ENCODE measurements at places on chromosomes 1 and 21.

GRCh38 chr1:226702957-226703831 is 35.9 kb downstream of the ITPKB start:
- DNase-seq, result no peak

GRCh38 chr1:111732718-111733117 is 6.5 kb downstream of the INKA2 start:
- no peak for DNase-seq

GRCh38 chr1:23909412-23909811 is 3.8 kb downstream of the CNR2 start:
- DNase-seq, result no peak

GRCh38 chr1:75712306-75712705 is 12.2 kb upstream of the ACADM start:
- no peak for DNase-seq

GRCh38 chr21:45209685-45210284 is 77.9 kb downstream of the POFUT2 start:
- DNase-seq, result no peak

DNA sequence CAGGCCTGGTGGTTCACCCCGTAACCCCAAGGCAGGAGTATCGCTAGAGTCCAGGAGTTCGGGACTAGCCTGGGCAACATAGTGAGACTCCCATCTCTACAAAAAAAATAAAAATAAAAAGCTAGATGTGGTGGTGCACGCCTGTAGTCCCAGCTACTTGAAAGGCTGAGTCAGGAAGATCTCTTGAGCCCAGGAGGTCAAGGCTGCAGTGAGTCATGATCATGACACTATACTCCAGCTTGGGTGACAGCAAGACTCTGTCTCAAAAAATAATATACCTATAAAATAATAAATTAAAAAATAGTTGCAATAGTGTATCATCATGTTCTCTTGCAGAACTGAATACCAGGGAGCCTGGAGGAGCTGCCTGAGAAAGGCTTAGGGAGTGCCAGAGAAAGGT is 19.9 kb upstream of the TMEM39B start:
- no peak for DNase-seq

- DNase-seq, result no peak
Measured at GRCh38 chr1:78607334-78607927, 12.8 kb upstream of the IFI44L start.

DNA sequence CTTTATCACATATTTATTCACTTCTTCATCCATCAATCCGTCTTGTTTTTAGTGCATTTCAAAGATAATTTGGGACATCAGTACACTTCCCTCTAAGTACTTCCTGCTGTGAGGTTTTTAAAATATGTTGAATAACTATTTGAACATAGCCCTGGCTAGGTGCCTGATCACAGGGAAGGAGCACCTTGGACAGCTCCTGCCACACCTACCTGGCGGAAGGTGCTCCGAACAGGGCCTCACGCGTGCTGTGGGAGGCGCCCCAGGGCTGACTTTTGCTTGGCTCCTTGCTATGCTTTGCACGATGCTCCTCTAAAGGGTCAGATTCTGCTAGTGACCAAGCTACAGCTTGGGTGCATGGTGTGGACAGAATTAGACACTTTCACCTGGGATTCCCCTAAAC is 4.9 kb upstream of the ATXN7L2 start:
- no peak for DNase-seq

- no peak for DNase-seq
Measured at GRCh38 chr1:55447488-55447887, 232.3 kb upstream of the USP24 start.

GRCh38 chr1:60152891-60153290 is 79.3 kb upstream of the C1orf87 start:
- no peak for DNase-seq

DNA sequence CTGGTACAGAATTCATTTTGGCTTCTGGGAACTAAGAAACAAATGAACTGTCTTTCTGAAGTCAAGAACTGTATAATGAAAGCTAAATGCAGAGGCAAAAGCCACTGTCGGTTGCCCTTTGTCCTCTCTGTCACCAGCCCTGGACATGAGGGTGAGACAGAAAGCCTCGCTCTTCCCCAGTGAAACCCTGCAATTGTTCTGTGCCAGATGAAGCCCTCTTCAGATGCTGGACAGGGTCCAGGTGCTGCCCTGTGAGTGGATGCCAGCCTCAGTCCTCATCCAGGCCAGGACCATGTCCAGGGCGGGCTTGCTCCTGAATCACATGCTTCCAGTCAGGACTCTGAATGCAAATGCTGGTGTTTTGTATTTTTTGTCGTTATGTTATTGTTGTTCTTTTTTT is 138.7 kb downstream of the RUNX1 start:
- no peak for DNase-seq

DNA sequence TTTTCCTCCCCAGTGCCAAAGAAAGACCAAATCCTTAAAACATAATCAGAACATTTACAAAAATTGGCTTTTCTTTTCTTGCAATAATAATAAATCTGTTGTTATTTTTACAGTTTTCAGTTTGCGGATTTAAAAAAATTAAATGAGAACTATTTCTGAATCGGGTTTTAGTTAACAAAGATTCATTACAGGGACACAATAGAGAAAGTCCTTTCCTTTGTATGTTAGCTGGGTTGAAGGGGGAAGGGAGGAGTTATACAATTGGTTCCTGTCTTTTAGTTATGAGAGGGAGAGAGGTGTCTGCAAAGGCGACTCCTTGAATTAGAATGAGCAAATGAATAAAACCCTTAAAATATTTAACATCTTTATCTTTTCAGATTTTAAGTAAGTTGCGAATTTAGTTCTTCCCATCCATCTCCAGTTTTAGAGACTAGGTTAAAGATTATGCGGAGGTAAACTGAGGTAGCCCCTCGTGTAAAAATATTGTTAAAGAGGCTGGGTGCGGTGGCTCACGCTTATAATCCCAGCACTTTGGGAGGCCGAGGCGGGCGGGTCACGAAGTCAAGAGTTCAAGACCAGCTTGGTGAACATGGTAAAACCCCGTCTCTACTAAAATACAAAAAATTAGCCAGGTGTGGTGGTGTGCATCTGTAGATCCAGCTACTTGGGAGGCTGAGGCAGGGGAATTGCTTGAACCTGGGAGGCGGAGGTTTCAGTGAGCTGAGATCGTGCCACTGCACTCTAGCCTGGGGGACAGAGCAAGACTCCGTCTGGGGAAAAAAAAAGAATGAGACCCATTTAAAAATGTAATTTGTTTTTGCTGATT is 3.9 kb downstream of the SPEN start:
- DNase-seq, result no peak

GRCh38 chr1:217027403-217028080 is 304.3 kb upstream of the ESRRG start:
- no peak for DNase-seq

GRCh38 chr1:23278717-23279116 is 61.4 kb upstream of the HTR1D start:
- DNase-seq, result no peak

- peak; percentile 20 for DNase-seq
Measured at GRCh38 chr1:200780545-200781369, 42.1 kb downstream of the CAMSAP2 start.

- DNase-seq, result no peak
Measured at GRCh38 chr1:19775831-19776230, 23.9 kb downstream of the TMCO4 start.

DNA sequence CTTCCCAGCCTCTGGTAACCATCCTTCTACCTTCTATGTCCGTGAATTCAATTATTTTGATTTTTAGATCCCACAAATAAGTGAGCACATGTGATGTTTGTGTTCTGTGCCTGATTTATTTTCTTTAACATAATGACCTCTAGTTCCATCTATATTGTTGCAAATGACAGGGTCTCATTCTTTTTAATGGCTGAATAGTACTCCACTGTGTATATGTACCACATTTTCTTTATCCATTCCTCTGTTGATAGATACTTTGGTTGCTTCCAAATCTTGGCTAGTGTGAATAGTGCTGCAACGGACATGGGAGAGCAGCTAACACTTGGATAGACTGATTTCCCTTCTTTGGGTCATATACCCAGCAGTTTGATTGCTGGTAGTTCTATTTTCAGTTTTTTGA is 51.8 kb downstream of the WDR4 start:
- no peak for DNase-seq

GRCh38 chr1:231359113-231359512 is 21.0 kb downstream of the SPRTN start:
- DNase-seq, result peak; percentile 91

DNA sequence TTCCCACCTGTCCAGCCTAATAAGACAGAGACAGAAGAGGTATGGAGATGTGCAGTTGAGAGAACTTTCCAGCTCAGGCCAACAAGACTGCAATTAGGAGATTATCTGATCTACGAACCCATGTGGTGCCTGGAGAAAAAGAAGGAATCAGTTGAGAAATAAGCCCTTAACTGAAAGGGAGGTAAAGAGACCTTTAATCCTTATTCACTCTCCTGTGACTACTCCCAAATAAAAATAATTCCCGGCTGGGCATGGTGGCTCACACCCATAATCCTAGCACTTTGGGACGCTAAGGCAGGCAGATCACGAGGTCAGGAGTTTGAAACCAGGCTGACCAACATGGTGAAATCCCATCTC is 31.9 kb upstream of the SARS1 start:
- DNase-seq, result no peak

GRCh38 chr1:32249831-32250525 is 1.1 kb upstream of the LCK start:
- DNase-seq, result no peak

DNA sequence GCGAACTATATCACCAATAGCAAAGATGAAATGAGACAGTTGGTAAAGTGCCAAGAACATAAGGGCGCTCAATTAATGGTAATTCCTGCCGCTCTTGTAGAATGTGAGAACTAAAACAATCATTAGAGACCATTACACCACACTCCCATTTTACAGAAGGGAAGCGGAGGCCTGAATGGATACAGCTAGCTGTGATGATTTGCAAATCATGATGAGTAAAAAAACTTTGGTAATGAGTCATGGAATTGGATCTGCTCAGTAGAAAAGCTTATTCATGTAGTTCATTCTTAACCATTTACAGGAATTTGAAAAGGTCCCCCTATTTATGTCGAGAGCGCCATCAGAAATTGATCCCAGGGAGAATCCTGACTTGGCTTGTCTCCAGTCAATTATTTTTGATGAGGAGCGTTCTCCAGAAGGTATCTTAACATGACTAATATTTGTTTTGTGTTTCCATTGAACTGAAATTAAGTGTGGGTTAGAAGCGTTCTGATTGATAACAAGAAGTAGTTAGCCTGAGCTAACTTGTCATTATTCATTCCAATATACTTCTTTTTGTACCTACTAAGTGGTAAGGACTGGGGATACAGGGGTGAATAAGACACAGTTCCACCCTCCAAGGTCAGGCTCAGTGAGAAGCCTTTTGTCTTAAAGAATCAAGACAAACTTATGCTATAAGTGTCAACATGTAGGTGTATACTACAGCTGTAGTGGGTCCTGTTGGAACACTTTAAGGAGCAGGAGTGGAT is 812 bp downstream of the TTC4 start:
- DNase-seq, result no peak

DNA sequence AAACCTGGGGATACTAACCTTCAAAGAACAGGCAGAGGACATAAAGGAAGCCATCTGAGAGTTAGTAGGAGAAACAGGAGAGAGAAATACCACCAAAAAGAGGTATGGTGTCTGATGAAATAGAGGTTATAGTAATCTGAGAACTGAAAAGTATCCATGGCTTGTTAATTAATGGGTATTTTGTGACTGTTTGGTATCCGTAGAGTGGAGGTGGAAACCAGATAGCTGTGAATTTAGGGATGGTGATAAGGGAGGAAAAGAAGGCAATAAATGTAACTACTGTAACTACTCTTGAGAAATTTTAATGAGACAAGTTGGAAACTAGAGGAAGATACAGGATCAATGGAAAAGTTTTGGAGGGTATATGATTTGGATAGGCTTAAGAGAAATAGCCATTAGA is 27.5 kb downstream of the PRKAA2 start:
- DNase-seq, result no peak

- no peak for DNase-seq
Measured at GRCh38 chr21:25462517-25462971, 144.7 kb downstream of the MRPL39 start.

DNA sequence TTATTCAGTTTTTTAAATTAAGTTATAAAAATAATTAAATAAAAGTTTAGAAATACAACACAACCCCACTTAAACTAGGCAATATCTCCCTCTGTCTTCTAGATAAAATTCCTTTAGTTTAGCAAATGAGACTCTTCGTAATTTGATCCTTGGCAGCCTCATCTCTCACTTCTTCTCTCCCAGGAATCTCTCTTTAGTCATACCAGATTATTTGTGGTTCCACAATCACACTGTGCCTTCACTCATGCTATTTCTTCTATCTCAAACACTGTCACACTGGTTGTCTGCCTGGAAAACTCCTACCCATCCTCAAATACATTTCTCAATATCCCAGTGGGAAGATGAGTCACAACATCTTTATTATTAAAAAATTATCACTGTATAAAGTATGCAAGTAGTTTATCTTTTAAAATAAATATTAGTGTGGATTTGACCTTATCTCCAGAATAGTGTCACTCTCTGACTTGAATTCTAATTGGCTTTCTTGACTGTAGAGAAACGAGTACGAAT is 195.5 kb downstream of the KCNH1 start:
- DNase-seq, result no peak

DNA sequence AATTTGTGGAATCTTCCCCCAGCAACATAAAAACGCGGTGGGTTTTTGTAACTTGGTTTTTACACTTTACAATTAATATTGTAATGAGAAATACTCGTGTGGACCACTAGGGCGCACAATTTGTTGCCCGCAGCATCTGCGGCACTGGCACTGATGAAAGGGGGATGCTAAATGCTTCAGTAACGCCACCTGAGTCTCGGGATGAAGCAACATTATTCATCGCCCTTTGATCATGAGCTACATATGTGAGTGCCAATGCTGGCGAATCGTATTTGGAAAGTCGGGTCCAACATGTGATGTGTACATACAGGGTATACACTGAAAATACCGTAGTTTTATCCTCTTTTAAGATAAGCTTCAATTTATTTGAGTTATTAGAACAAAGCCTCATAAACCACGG is 34.2 kb upstream of the COX20 start:
- peak; percentile 1 for DNase-seq

DNA sequence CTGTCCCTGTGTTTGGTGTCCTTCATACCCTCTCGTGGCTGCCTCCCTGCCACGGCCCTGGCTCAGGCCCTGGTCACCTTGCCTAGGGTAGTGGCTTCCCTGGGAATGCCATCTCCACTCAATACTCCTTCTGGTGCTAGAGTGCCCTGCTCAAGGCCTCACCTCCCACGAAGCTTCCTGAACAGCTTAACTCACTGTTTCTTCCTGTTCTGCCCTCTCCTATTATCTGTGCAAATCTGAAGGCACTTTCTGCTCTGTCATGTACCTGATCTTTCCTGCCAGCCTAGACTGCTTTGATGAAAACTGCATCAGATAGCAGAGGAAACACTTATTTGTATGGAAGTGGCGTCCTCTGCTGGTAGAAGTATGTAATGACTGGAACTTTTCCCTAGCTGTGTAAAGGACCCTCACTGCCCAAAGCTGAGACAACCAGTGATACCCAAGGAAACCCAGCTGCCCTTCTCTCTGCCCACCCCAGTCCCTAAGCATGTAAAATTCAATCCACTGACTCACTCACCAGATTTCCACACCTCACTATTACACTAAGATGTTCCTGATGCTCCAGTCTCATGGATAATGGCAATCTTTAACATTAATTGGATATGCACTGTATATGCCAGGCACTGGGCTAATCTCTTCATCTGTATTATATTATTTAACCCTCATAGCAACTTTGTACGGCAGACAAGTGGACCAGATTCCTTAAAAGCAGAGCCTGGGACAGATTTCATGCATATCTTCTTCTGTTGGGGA is 36.2 kb upstream of the BTG2 start:
- peak; percentile 41 for DNase-seq
